Hematopoietic multipotent progenitor cell treated with erythropoietin and hydrocortisone succinate and interleukin-3 and kit ligand, for 8 days (in vitro differentiated cells): ENCODE measurements at places on chromosomes 5 and 9.

DNA sequence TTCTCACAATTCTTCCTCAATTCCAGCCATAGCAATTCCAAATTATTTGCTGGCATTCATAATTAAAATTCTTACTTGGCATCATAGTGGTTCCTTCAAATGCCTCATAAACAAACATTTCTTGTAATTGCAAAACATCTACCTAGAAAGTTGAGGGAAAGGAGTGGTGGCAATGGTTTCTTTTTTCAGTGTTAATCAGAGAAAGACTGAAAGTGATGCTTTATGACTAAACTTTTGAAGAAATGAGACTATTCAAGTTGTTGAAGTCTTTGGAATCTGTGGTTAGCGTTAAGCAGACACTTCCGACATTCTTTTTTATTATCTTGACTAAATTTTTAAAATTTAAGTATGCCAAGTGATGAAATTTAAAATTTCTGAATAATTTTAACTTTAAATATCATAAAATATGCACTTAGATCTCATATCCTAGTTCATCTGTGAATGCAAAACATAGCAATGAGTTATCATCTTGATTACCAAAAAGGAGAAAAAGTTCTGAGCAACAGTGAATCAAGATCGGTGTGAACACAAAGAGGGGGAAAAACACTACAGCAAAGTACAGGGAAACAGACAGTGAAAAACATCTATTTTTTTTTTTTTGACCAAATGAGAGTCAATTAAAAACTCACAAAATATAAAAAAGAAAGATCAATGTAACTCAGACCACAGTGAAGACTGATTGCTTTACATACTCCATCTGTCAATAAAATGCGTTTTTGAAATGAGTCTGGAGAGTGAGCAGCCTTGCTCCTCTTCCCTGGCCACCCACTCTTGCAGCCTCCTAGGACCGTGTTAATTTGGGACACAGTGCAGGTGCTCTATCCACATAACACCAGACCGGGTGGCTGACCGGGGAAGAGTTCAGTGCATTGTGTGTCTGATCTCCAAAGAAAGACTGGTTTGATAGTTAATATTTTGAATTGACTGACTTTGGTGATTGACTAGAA lies 20.6 kb upstream of the IL7R start:
- no peak for DNase-seq

DNA sequence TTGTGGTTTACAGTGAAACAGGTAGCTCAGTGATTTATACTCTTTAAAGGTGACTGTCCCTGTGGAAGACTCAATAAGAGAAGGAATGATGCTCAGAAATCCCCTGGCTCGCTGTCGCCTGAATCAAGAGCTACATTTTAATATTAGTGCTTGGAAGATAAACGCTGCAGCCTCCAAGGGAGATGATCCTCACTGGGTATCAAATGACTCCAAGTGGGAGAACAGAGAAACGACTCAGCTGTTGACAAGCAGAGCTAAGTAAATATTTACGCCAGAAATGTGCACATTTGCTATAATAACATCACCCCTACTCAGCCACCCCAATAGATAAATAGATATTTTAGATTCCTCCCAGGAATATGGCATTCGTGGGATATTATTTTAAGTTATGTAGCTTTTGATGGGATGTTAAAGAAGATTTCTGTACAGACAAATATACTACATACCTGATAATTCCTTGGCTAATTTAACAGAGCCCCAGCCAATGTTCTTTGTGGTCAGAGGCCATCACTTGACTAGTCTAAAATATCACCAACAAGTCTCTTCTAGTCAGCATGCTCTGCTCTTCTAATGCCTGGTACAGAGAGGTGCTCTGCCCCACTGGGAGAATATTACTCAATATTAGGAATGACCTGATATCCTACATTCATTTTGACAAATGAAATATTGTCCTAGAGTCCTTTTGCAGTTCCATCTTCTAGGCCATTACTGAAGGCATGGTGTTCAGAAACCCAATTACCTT lies 18.3 kb upstream of the CCDC192 start:
- no peak for DNase-seq

DNA sequence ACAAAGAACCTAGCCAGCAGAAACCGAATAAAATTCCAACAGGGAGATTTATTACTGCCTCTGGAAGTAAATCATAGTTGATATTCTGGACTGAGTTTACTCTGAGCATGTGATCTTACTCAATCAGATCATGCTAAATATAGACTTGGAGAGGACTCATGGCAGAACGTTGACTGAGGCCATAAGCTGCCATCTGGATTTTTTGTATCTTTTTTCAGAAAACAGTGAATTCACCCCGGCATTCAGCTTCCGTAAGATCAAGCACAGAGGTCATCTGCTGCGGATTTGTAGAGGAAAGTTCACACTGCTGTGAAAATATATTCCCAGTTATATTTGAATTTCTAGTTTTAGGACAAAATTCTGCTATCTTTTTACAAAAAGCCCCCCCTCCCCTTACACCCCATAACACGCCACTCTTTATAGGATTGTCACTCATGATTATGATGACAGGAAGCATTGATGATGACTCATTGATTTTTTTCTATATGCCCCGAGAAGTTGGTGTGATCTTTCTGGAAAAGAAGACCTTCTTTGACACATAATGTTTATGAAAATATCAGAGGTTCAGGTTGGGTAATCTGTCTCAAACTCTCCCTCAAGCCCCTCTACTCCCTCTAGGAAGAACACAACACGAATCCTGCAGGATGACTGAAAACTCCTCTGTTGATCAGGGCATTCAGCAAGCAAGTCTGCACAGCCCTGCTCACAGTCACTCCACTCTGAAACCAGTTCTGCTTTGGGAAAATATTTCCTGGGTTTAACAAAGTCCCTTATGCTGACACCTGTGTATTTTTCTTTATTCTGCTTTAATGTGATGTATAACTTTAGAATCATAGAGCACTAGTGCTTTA lies 70.8 kb downstream of the NXNL2 start:
- DNase-seq: no peak

DNA sequence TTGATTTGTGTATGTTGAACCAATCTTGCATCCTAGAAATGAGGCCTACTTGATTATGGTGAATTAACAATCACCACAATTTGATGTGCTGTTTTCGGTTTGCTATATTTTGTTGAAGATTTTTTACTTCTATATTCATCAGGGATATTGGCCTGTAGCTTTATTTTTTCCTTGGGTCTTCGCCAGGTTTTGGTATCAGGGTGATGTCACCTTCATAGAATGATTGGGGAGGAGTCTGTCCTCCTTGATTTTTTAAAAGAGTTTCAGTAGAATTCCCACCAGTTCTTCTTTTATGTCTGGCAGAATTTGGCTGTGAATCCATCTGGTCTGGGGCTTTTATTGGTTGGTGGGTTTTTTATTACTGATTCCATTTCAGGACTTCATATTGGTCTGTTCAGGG lies 115.2 kb downstream of the CPLANE1 start:
- DNase-seq: no peak
